Smooth muscle cell of the brain vasculature (primary cell): ENCODE measurements at places on chromosomes 6 and 20.
A peak's percentile ranks its signal among the peaks of the same experiment; 100 is the strongest.

DNA sequence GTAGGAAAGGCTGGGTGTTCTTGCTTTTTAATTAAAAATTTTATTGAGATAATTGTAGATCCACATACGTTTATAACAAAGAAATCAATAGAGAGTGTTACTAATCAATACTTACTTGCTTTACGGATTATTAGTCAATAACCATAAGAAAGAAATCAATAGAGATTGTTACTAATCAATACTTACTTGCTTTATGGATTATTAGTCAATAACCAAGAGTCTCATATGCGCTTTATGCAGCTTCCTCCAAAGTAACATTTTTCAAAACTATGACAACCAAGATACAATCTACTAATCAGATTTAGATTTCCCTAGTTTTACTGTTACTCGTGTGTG is 31.0 kb upstream of the LY86 start:
- no peak for DNase-seq

- no peak for DNase-seq
Observed at GRCh38 chr20:62770111-62770910, 26.0 kb upstream of the MRGBP start.

DNA sequence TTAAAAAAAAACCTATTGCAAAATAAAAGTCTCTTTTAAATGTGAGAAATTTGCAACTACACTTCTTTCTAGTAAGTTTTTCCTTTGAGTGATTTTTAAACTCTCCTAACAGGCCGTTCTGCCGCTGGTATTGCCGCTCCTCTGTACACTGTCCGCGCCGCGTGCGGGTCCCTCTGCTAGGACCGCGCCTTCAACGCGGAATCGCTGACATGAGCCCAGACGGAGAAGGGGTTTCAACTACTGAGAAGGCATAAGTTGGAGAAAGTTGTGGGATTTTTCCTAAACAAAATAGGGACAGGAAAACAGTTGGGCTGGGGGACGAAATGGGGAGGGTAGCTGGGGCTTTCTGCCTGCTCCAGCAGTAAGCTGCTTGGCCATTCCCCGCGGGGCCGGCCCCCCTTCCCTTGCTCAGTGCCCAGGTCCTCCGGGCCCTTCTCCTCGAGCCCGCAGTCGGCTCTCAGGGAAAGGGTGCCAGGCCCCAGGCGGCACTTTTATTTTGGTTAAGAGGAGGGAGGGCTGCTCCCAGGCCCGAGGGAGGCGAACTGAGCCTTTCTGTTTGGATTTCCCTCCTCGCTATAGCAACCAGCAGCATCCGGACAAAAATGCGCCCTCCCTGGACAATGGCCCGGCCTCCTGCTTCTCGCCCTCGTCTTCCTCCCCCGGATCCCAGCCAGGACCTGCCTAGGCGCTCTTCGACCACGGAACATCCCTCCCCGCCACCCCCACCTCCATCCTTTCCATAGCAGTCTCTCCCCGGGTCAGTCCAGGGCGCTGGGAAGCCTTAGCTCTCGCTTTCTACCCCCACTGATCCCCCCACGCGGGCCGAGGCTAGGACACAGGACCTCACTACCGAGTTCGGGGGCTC is 6.8 kb upstream of the POU3F2 start:
- no peak for DNase-seq

- DNase-seq = no peak
Observed at GRCh38 chr6:16244446-16244845, 6.1 kb downstream of the GMPR start.

DNA sequence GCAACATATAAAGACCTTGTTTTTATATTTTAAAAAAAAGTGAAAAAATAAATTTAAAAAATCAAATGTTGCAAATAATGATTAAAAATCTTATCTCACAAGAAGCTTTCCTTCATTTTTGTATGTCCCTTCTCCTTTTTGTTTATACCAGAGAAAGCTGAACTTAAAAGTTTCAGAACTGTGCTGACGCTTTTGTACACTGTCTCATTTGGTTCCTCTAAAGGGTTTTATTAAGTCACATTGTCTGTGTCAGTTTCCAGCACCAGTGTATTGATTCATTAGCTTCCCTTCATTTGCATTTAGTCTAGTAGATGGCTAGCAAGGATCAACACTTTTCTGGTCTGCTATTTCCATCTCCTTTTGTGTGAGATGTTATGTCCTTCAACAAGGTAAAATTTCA is 6.7 kb downstream of the PCED1A start:
- DNase-seq = no peak

- DNase-seq = no peak
Observed at GRCh38 chr6:134161041-134161440, 108.6 kb upstream of the SLC2A12 start.

- DNase-seq = peak; percentile 29
Observed at GRCh38 chr20:6395695-6396094, 272.9 kb upstream of the FERMT1 start.

- DNase-seq = no peak
Observed at GRCh38 chr20:41599699-41600104, 18.5 kb downstream of the CHD6 start.

DNA sequence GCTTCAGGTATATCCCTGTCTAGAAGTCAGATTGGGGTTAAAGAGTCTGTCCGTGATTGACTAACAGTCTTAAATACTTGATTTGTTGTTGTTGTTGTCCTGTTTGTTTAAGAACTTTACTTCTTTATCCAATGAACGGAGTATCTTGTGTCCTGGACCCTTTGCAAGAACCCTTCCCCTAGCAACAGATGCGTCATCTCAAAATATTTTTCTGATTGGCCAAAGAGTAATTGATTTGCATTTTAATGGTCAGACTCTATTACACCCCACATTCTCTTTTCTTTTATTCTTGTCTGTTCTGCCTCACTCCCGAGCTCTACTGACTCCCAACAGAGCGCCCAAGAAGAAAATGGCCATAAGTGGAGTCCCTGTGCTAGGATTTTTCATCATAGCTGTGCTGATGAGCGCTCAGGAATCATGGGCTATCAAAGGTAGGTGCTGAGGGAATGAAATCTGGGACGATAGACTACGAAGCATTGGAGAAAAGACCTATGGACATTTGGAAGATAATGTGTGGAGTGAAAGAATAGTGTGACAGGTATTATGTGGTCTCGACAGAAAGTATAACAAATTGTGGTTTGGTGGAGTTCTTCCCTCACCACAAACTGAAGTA is at the start of gene HLA-DRA:
TSS of gene HLA-DRA (plus strand) at position 286 of the 613 bp plus-strand sequence. CDS start at position 350, 64 bp downstream.
- DNase-seq = no peak

DNA sequence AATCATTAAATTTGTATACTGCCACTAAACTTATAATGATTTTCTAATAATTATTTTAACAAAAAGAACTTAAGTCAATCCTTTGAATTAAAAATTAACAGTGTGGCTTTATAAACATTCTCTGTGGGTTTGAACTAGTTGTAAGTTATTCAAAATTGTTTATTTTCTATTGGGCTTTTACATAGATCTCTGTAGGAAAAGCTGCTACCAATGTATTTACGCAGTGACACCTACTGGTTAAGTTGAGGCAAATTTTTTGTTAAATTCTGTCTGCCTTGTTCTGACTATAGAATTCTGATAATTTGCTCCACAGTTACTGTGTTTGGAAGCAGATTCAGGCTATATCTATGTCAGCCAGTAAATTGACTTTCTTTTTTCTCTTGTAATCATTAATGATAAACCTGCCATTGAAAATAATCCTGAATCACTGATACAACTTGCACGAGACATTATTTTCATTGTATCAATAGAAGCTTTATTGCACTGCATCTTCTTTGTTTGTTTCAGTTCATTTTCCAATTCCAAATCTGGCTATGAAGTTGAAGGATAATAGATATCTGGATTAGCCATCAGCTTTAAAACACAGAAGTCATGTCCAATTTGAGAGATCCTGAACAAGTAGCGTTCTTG is 66.0 kb upstream of the UTRN start:
- DNase-seq = no peak

DNA sequence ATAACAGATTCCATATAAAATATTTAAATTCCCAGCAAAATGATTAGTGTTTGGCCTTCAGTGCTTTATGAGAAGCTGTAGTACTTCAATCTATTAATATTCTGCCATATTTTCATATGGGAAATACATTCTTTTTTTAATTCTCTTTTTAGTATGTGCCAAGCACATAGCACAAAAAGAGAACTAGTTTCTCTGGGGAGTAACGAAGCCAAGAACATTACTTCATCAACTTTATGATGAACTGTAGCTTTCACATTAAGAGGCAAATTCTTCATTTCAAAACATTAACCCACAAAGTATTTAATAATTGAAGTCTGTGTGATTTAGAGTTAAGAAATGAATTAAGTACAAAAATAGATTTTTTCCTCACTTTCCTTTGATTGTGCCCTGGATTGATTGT is 281.0 kb upstream of the EYS start:
- no peak for DNase-seq

DNA sequence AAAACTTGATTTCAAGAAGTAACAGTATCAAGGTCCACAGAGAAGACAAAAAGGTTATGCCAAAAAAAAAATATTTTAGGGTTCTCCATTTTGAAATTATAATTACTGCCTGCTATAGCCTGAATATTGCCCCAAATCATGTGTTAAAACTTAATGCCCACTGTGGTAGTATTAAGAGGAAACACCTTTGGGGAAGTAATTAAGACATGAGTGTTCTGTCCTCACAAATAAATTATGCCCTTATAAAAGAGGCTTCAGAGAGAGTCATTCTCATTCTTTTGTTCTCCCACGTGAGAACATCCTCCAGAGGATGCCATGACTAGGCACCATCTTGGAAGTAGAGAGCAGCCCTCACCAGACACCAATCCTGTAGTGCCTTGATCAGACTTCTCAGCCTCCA is 66.2 kb downstream of the GMDS start:
- DNase-seq = no peak

DNA sequence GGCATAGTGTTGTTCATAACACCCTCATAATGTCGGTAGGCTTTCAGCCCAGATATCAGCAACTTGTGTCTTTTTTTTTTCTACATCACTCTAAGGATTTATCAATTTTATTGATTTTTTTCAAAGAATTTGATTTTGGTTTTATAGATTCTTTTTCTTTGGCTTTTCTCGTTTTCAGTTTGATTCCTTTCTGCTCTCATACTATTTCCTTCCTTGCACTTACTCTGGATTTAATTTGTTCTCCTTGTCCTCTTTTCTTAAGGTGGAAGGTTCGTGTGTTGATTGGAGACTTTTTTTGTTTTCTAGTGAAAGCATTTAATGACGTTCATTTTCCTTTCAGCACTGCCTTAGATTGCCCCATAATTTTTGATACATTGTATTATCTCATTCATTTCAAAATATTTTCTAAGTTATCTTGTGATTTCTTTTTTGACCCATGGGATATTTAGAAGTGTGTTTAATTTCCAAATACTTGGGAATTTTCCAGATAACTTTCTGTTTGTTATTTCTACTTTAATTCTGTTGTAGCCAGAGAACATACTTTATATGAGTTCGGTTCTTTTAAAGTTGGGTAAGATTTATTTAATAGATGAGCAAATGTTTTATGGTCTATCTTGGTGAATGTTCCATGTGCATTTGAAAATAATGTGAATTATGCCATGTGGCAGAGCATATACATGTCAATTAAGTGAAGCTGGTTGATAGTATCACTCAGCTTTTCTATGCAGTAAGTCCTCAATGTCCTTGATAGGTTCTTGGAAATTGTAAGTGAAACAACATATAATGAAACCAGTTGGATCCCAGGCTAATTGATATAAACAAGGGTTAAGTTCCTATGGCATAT is 62.8 kb downstream of the IRF4 start:
- no peak for DNase-seq

DNA sequence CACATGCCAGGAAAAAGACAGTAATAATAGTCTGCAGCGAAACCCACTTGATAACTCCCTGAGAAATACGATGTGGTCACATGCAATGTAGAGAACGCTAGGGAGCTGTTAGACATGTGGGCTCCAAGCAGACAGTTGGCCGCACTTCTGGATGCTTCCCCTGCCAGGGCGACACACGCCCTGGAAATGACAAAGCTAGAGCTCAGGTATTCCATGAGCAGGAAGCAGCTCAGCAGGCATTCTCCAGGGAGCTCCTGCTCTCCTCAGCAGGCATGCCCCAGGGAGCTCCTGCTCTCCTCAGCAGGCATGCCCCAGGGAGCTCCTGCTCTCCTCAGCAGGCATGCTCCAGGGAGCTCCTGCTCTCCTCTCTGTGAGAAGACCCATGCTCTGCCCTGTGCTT is 52.4 kb upstream of the NXT1 start:
- no peak for DNase-seq

GRCh38 chr20:52096117-52096516 is 95.5 kb downstream of the ZFP64 start:
- no peak for DNase-seq

GRCh38 chr6:91695221-91695620 is 1108.3 kb upstream of the MAP3K7 start:
- no peak for DNase-seq

GRCh38 chr6:68575765-68576439 is 59.2 kb upstream of the ADGRB3 start:
- DNase-seq = no peak

DNA sequence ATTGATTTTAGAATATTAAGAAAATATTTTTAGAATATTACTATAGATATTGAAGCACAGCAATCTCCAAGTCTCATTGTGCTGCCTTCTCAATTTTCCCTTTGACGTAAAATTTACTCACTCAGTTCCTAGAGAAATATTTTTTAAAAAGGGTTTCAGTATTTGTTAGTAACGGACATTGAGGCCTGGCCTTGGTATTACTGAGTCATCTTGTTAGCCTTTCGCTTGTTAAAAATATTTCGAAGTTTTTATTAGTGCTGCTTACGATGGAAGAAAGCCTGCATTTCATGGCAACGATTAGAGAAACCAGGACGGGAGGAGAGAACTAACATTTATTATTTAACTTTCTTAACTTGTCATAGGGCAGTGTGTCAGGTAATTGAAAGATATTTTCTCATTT is 82.2 kb downstream of the TIAM2 start:
- DNase-seq = no peak

- DNase-seq = no peak
Observed at GRCh38 chr6:15254070-15254975, 8.5 kb downstream of the JARID2 start.

- DNase-seq = no peak
Observed at GRCh38 chr20:1671891-1672669, 14.5 kb upstream of the SIRPG start.

DNA sequence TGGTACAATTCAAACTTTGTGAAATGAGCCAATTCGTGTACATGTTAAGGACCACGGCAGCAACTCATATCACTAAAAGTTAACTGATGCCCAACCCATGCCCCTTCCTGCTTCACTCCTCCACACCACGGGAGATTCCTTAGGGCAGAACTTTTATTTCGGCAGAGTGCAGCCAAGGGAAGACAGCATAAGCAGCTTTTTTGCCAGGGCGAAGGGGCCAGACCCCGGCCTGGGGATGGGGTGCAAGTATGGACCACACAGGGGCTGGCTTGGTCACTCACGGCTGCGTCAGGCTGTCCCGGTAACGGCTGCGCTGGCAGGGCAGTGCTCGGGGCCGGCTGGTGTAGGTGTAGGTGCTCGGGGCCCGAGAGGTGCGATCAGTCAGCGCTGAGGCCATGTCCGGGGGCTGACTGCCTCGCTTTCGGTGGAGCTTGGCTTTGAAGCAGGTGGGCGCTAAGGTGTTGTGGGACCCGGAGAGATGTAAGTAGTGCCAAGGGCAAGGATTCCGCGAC is 792 bp downstream of the RSPH3 start:
- DNase-seq = no peak

- DNase-seq = no peak
Observed at GRCh38 chr6:169416249-169416648, 162.6 kb upstream of the THBS2 start.

- no peak for DNase-seq
Observed at GRCh38 chr6:13014504-13015378, 298.2 kb downstream of the PHACTR1 start.
